Activated CD4-positive, alpha-beta T cell treated with anti-CD3 and anti-CD28 coated beads for 36 hours (primary cell): ENCODE measurements at places on chromosomes 16 and 17. TPM values are rescaled to one million over a fixed set of nuclear protein-coding genes. Genes with fewer than 3 reads are reported as not detected.

DNA sequence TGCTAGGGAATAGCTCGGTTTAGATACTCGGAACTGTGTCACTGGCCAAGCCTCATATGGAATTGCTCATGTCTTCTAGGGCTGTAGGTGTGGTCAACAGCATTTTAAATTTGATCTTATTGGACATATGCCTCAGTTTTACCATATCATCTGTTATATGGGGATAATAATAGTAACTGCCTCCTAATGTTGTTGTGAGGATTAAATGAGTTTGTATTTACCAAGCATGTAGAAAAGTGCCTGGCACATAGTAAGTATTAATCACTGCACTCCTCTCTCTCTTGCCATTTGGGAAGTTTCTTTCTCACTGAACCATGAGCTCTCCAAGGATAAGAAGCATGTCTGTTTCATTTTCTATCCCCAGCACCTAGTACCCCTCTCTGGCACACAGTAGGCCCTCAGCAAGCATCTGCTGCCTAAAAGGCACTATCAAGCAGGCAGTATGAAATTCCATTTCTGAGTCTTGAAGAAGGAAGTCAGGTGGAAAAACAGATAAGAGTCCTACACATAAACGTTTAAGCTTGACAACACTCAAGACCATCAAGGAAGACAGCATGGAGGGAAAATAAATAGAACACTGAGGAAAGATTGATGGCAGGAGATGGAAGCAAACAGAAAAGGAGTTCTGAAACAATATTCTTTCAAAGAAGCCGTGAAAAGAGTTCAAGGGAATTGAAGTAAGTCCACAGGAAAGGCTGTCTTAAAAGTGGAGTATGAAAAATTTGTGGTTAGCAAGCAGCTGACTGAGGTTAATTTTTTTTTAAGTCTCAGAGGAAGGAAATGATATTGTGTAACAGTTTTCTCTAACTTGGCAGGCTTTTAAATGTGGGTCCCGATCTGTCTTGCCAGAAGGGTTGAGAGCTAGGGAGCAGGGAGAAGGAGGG lies 2.2 kb upstream of the ATP6V0A1 start:
- DNase-seq = no peak

- no peak for DNase-seq
Measured at GRCh38 chr17:57294101-57294500, 37.8 kb downstream of the MSI2 start.

DNA sequence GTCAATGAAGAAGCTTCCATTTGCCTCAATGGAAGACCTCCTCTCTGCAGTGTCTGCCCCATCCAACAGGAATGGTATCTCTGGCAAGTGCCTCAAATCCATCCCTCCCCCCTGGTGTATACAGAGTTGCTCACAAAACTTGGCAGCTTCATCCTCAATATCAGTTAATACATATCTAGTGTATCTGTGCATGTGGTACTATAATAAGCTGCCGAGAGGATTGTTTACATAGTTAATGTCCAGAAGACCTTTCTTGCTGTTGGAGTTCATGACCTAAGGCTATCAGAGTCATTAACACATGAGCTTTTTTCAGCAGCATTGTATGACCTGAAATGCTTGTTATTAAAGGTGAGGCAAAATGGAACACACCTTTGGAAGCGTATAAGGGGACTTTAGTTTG lies 14.0 kb upstream of the RASL10B start:
- no peak for DNase-seq

SGCA gene
- total RNA-seq = 0.26 TPM

PRDM7 gene
- not detected for total RNA-seq
